ENCODE measurements at places on chromosomes 1 and 21.

- no peak for DNase-seq
These were observed 92.5 kb upstream of the SIM2 start for GRCh38 chr21:36606287-36606982.

DNA sequence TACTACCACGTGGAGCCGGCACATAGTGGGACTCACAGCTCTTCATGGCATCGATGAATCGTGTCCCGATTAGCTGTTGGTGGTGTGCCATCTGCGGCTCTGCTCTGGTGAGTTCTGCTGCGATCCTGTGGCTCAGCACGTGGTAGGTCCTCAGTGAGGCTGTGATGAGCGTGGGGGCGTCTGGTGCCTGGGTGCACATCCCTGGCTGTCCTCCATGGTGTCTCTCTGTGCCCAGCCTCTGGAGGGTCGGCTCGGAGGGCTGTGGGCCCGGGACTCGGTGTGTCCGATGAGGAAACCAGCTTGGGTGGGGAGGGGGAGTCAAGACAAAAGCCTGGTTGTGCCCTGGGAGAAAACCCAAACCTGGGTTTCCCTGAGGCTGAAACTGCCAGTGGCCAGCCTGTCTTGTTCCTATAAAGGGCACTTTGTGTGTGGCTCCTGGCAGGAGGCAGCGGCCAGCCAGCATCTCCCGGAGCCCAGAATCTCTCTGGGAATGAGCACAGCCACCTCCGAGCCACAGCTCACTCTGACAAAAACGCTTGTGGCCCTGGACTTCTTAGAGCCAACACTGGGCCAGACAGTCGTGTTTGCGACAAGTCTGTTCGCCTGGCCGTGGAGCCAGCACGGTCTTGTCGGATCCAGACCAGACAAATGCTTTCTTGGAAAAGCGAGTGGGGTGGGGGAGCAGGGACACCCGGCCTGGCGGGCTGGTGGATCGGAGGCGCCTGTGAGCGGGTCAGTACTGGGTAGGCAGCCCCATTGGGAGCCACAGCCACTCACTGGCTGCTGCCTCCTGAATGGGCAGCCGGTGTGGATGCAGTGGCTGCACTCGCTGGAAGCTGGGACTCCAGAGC lies 31.8 kb downstream of the SPSB1 start:
- DNase-seq: no peak

DNA sequence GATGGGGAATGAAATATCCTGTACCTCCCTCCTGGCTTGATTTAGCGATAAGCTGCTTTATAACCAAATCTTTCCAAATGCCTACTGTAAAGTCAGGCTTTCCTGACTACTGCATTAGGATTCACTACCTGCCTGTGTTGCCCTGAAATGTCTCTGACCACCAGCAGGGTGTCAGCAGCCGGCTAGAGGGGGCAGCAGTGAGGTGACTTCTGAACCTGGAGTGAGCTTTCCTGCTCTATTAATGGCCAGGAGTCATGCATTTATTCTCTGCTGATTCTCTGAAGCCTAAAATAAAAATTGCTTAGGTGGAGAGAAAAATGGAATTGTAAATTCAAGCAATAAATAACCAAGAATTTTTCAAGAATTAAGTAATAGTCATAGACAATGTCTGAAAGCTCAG lies 2.5 kb downstream of the BACE2 start:
- DNase-seq: peak; percentile 35

DNA sequence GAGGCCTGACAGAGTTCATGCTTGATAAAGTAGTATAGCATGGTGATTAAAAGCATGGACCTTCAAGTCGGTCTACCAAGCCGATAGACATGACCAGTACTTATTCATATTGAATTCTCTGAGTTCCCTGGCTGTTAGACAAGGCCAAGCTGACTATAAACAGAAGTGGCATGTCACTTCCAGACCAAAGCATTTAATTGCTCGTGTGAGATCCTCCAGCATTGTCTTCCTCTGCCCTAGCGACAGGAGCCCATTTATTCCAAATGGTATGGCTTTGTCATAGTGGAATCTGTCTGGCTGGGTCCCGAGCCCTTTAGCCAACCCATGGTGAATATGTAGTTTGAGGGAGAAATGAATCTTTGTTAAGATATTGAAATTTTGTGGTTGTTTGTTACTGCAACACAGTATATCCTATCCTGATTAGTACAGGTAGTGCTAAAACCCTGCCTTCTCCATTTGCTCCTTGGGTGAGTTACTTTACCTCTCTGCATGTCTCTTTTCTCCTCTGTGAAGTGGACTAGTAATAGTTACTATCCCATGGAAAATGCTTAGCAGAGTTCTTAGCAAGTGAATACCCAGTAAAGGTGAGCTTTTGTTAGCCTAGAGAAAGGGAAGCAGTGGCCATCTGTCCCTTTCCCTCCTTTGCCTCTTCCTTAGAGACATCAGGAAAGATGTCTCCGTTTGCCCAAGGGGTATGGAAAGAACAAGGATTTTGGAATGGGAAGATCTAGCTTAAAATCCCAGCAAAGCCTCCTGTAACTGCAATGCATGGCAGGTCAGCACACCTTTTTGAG lies 77.6 kb upstream of the CD1D start:
- no peak for DNase-seq

DNA sequence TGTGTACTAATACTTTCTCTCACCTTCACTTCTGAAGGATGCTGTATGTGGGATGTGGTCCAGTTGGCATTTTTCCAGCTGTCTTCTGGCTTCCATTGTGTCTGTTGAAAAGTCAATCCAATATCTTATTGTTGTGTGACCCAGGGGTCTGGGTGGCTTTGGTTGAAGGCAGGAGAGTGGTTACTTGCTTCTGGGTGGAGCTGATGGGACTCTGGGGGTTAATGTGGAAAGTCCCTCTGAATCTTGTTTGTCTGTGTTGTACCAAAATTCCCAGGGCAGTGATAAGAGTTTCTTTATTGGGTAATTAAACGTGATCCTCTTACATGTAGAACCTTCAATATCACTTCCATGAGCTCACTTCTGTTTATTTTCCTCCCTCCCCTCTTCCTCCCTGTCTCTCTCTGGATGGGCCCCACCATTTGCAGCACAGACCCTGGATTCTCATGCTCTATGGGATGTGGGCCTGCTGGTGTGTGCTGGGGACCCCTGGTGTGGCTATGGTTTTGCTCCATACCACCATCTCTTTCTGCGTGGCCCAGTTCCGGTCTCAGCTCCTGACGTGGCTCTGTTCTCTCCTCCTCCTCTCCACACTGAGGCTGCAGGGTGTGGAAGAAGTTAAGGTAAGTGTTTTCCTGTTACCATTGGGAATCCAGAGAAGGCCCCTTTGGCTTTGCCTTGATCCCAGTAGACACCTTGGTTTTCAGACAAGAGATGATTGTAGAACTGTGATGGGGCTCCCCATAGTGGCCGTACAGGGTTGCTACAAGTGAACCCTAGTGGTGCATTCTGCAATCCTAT lies 71.5 kb downstream of the HHAT start:
- peak; percentile 80 for DNase-seq

DNA sequence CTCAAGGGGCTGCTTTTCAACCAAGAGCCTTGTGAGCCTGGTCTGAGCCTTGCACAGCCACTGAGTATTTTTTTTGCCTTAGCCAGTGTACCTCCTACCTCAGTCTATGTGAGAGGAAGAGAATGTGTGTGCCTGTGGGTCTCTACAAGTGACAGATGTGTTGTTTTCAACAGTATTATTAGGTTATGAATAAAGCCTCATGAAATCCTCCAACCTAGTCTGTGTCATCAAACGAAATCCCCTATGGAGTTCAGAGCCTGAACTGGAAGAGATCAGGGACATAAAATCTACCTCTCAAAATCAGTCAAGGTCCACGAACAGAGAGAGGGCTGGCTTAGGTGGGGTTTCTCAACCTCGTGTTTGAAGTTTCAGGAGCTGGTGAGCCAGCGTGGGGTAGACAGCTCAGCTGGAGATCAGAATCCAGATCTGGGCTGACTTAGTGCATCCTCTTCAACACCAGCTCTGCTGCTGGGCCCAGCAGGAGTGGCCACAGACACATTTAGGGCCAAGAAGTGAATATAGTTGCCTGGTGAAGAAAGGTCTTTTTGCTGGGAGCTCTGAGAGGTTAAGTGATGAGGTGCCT lies 8.2 kb downstream of the XKR8 start:
- peak; percentile 55 for DNase-seq

DNA sequence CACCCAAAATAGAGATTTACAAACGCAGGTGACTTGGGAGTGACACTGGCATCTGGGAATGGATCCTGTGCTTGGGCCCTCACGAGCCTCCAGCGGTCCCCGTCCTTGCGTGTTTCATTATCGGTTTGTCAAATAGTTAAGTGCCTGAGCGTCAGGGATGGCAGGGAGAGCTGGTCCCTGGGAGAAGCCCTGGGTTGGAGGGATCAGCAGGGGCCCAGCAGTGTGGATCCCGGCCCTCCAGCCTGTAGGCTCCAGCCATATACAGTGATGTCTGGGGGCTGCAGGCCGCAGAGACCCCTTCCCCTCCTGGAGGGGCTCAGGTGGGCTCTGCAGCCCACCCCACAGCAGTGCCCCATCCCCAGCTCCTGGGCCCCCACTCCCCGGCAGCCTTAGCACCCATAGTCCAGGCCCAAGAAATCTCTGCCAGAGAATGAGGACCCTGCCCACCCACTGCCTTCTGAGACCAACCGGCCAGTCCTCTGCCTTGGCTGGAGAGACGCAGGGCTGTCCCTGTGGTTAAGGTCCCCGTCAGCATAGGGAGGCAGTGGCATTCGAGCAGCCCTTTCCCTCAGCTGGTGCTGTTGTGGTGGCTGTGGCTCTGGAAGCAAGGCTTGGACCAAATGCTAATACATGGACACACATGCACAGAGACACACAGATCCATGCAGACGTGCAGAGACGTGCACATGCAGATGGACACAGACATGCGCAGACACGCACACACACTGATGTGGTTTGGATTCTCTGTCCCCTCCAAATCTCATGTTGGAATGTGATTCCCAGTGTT lies 2.4 kb upstream of the SLC19A1 start:
- no peak for DNase-seq

DNA sequence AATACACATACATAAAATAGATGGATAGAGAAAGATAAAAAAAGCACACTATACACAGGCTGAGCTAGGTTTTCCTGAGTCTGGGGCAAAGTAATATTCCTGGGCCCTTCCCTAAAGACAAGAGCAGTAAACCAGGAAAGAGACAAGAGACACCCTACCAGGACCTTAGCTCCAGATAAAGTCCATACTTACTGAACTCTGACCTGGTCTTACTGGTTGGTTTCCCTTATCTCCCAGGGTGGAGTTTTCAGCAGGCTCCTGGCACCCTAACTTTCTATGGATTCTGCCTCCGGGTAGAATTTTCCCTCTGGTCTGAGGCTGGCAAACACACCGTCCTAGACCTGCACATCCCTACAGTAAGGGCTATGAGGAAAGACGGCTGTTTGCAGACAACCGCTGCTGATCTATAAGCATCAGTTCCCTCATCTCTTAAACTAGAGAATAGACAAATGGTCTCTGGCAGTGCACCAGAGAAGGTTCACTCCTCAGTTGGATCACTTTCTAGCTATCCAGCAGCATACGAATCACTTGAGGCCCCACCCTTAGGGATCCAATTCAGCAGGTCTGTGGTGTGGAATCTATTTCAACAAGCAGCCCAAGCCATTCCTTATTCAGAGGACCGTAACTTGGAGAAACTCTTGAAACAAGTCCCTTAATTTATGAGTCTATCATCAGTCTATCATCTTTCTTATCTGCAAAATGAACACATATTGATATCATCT lies 52.0 kb downstream of the ARHGEF11 start:
- DNase-seq: no peak

DNA sequence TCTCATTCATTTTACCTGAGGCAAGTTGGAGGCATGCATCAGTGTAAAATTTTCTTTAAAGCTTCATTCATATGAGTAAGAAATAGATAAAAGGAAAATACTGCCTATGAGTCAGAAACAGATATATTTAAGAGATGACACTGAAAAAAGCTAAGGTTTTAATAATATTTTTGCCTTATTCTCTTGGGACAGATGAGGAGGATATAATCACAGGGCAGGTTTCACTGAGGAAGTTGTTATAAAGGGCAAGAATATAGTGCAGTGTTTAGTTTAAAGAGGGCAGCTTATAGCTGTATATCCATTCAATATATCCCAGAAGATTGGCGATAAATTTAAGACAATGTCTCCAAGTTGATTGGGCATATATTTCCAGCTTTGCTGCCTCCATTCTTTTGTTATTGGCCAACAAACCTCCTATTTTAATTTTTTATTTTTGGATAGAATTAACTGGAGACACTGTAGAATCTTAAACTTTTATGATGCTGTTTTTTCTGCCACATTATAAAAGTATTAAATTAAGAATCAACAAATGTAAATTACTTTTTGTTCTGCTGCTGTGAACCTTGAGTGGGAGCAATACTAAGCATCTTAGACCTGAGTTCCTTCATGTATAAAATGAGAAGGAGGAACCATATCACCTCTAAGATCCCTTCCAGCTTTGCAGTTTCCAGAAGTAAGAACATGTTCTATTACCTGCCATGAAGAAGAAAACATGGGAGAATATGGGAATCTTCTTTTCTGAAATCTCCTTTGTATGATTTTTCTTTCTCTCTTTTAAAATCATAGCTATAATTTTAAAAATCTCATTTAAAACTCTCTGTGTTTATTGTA lies 171.6 kb downstream of the S1PR1 start:
- DNase-seq: no peak

DNA sequence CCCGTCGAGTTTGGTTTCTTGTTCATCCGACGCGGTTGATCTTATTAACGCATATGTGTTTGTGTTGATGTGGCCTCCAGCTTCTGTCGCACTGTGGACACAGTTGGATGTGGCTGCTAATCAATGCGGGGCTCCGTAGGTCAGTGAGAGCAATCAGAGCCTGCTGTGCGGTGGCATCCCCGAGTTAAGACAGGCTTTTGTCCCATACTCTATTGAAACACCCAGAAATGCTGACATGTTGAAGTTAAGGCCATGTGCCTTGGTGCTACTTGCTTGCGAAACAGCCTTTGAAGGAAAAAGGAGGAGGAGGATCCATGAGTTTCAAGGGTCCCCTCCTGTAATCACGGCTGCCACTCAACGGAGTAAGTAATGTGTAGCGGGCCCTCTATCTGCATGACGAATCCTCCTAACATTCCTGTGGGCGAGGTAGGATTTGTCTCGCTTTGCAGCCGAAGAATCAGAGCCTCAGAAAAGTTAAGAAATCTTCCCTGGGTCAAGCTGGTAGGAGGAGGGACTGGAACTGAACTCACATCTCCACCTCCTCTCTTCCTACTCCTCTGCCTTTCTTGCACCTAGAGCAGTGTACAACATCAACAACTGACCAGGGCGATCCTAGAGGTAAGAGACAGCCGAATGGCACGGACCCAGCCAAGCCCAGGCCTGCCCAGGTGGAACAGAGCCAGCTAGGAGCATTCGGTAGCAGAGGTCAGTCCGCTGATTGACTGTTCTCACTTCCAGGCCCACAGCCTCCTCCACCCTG lies 19.5 kb downstream of the PDE9A start:
- DNase-seq: peak; percentile 62

Measured in choroid plexus epithelial cell (primary cell).